ENCODE measurements at places on chromosomes 4 and X. TPM values are rescaled to one million over a fixed set of nuclear protein-coding genes. Genes with fewer than 3 reads are reported as not detected.

ZNF711 gene
- 1.5 TPM for total RNA-seq

GRCh38 chrX:23826653-23827052 lies 43.7 kb downstream of the SAT1 start:
- no peaks in the 10 kb centered on the region for H3K36me3 ChIP-seq
- H3K27me3 ChIP-seq: no peaks in the 10 kb centered on the region
- no peak for DNase-seq

TBC1D9 gene
- total RNA-seq: 0.06 TPM

FABP2 gene
- total RNA-seq: not detected

DNA sequence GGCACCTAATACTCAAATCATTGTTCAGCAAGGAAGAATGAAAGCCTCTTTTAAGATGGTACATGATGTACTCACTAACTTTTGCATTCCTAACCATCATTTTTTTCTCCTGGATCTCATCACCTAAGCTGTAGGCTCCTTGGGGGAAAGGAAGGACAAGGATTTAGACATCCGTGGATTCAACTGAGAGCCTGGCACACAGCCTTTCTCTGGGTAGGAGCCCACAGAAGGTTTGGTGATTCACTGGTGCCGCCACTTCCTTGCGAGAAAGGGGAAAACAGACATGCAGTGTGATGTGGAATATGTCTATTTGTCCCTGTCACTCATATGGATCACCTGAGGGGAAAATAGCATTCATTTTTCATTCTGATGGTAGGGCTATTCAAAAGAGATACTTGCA lies 147.3 kb downstream of the PCDH7 start:
- no peak overlapping the region for H3K4me3 ChIP-seq
- H3K27me3 ChIP-seq: no peaks in the 10 kb centered on the region
- H3K36me3 ChIP-seq: no peaks in the 10 kb centered on the region
- DNase-seq: no peak

DNA sequence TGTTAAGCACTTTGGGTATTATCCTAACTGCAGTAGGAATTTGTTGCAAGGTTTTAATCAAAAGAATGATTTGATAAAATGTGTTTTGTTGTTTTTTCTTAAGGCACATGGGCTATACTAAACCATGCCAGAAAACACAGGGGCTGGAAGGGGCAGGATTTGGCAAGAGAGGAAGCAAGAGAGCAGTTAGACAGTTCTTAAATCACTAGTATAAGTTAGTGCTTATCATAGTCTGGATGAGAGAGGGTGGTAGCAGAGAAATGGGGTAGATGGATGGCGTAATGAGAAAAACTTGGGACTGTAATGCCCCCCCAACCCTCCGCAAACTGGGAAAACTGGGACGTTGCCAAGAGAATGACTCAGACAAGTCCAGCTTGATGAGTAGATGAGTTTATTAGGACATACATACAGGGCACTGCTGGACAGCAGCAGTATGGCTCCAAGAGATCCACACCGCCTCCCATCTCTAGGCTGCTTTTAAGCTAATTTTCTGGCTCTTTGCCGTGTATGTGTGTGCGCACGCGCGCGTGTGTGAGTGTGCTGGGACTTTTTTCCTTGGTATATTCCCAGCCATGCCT lies 151.5 kb downstream of the PDLIM5 start:
- no peaks in the 10 kb centered on the region for H3K27me3 ChIP-seq
- no peak overlapping the region for H3K27ac ChIP-seq
- no peak for DNase-seq
- no peaks in the 10 kb centered on the region for H3K36me3 ChIP-seq

DNA sequence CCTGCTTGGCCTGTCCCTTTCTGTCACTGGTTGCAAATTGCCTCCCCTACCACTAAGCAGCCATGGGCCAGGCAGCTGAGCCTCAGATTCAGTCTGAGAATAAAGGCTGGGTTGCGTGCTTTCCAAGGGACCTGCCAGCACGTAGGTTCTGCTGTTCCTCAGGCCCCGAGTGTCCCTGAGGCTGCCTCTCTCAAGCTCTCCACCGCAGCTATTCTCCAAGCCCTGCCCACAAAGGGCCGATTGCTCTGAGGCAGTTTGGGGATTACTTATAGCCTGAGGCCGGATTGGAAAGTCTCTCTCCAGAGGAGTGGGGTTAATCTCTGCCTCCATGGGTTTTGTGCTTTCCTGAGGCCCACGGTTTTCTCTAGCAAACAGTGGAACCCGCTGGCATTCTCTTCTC lies 590.7 kb downstream of the BCOR start:
- no peak overlapping the region for H3K4me3 ChIP-seq
- peaks cover 12% of the 10 kb centered on the region for H3K4me1 ChIP-seq
- H3K36me3 ChIP-seq: peaks cover 8% of the 10 kb centered on the region
- no peaks in the 10 kb centered on the region for H3K27me3 ChIP-seq

LANCL3 gene
- 0.04 TPM for total RNA-seq

DNA sequence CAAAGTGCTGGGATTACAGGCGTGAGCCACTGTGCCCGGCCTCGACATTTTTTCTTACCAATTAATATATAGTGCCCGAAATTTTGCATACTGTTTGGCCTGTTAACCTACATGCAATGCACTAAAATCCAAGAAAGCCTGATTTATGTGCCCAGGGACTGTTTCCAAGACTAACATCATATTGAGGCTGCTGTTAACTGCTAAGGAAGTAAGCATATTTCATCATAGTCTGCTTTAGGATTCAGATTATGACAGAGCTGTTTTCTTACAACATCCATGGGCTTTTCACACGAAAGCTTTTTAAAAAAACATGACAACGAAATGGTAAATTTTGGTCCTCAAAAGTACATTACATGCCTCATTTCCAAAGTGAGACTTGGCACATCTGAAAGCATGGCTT lies 84.4 kb downstream of the STOX2 start:
- DNase-seq: no peak
- H3K4me3 ChIP-seq: no peak overlapping the region
- H3K27me3 ChIP-seq: no peaks in the 10 kb centered on the region
- no peaks in the 10 kb centered on the region for H3K4me1 ChIP-seq

GRCh38 chrX:25105221-25105620 lies 89.5 kb upstream of the ARX start:
- H3K4me3 ChIP-seq: no peak overlapping the region
- no peak for DNase-seq
- peaks cover 4% of the 10 kb centered on the region for H3K27me3 ChIP-seq
- no peak overlapping the region for H3K27ac ChIP-seq
- no peaks in the 10 kb centered on the region for H3K36me3 ChIP-seq

GRCh38 chrX:133878710-133879109 lies 106.7 kb downstream of the GPC3 start:
- DNase-seq: no peak
- H3K27me3 ChIP-seq: no peaks in the 10 kb centered on the region
- H3K4me3 ChIP-seq: no peak overlapping the region

HERC5 gene
- total RNA-seq: 10.7 TPM

- H3K36me3 ChIP-seq: no peaks in the 10 kb centered on the region
- no peak overlapping the region for H3K27ac ChIP-seq
- H3K27me3 ChIP-seq: peaks cover 16% of the 10 kb centered on the region
- DNase-seq: no peak
- H3K4me3 ChIP-seq: no peak overlapping the region
- H3K4me1 ChIP-seq: no peaks in the 10 kb centered on the region
These were observed 165.3 kb upstream of the FAM241A start for GRCh38 chr4:111979921-111980320.

GRCh38 chr4:119050527-119051090 lies 85.0 kb upstream of the MYOZ2 start:
- H3K27ac ChIP-seq: no peak overlapping the region
- H3K27me3 ChIP-seq: no peaks in the 10 kb centered on the region
- H3K4me1 ChIP-seq: no peaks in the 10 kb centered on the region
- no peaks in the 10 kb centered on the region for H3K36me3 ChIP-seq
- DNase-seq: no peak

GYPE gene
- total RNA-seq: 2.7 TPM

WNK3 gene
- 1.0 TPM for total RNA-seq

- H3K4me1 ChIP-seq: no peaks in the 10 kb centered on the region
- no peak for DNase-seq
- no peak overlapping the region for H3K27ac ChIP-seq
- no peak overlapping the region for H3K4me3 ChIP-seq
- H3K36me3 ChIP-seq: no peaks in the 10 kb centered on the region
These were observed 32.3 kb upstream of the TFDP3 start for GRCh38 chrX:133250184-133251100.

DNA sequence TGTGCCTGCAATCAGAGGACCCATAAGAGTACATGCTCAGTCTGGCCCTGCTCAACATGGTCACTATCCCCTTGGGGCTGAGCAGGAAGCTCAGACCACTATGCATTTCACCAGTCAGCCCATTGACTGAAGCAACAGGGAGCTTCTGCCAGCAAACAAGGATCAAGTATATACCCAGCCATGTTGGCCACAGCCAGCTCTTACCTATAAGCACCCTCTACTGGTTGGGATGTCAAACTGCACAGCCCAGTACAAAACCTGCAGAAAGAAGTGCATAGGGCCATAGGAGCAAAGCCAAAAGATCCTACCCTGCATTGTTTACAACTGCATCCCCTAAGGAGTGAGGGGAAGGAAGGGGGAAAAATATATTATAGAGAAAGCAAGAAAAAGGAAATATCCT lies 214.4 kb upstream of the CPEB2 start:
- H3K36me3 ChIP-seq: no peaks in the 10 kb centered on the region
- peaks cover 17% of the 10 kb centered on the region for H3K4me1 ChIP-seq
- DNase-seq: no peak
- H3K27me3 ChIP-seq: peaks cover 48% of the 10 kb centered on the region

HTRA3 gene
- total RNA-seq: not detected

GRCh38 chr4:109302361-109303139 lies at the start of gene COL25A1:
TSS of gene COL25A1 (minus strand) at chr4:109302658.
- peak; percentile 64 for DNase-seq
- H3K27me3 ChIP-seq: peaks cover 64% of the 10 kb centered on the region
- H3K4me3 ChIP-seq: peak within 1 kb of the TSS; percentile 76
- no peak within 1 kb of the TSS for H3K27ac ChIP-seq
- H3K36me3 ChIP-seq: no peaks in the 10 kb centered on the region
- H3K4me1 ChIP-seq: peaks cover 11% of the 10 kb centered on the region

SLC10A4 gene
- total RNA-seq: not detected

- H3K4me3 ChIP-seq: no peak overlapping the region
- DNase-seq: no peak
- H3K36me3 ChIP-seq: peaks cover 5% of the 10 kb centered on the region
- no peak overlapping the region for H3K27ac ChIP-seq
- peaks cover 10% of the 10 kb centered on the region for H3K4me1 ChIP-seq
These were observed 16.7 kb upstream of the ANKRD17 start for GRCh38 chr4:73275318-73275654.

- no peak overlapping the region for H3K4me3 ChIP-seq
- no peaks in the 10 kb centered on the region for H3K36me3 ChIP-seq
- DNase-seq: no peak
- H3K4me1 ChIP-seq: no peaks in the 10 kb centered on the region
- H3K27me3 ChIP-seq: no peaks in the 10 kb centered on the region
These were observed 1044.4 kb upstream of the DIAPH2 start for GRCh38 chrX:95640226-95640625.

SLC49A3 gene
- 0.43 TPM for total RNA-seq

DNA sequence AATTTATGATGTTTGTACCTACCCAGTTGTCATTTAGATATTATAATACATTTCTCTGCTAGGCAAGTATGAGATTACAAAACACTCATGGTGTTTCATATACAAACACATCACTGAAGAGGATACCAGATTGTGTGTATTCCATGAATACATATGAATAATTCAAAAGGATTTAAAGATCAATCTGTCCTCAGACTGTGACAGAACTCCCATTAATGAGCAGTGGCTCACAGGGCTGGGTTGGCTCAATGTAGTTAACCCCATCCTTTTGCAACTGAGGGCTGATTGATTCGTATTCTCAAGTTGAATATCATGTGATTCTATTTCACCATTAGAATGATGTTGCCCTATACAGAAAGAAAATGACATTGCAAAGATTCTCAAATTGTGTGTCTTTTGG lies 79.6 kb upstream of the SPANXN2 start:
- no peak overlapping the region for H3K4me3 ChIP-seq
- no peaks in the 10 kb centered on the region for H3K36me3 ChIP-seq
- H3K27me3 ChIP-seq: no peaks in the 10 kb centered on the region
- no peak for DNase-seq
- no peaks in the 10 kb centered on the region for H3K4me1 ChIP-seq

GRCh38 chr4:15262396-15262795 lies 165.4 kb upstream of the C1QTNF7 start:
- H3K27me3 ChIP-seq: peaks cover 9% of the 10 kb centered on the region
- H3K4me3 ChIP-seq: no peak overlapping the region
- H3K4me1 ChIP-seq: no peaks in the 10 kb centered on the region
- no peak for DNase-seq
- no peak overlapping the region for H3K27ac ChIP-seq

DNA sequence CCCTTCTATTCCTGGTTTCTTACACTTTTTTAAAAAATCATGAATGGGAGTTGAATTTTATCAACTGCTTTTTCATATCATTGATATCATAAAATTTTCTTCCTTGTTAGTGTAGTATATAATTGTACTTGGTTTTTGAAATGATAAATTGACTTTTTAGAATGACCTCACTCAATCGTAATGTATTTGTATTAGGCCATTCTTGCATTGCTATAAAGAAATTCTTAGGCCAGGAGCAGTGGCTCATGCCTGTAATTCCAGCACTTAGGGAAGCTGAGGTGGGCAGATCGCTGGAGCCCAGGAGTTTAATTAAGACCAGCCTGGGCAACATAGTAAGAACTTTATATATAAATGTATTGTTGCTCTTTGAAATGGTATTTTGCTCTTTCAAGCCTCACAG lies 6.3 kb downstream of the EXOC1 start:
- no peak overlapping the region for H3K27ac ChIP-seq
- no peak for DNase-seq
- H3K36me3 ChIP-seq: peaks cover 16% of the 10 kb centered on the region
- H3K27me3 ChIP-seq: no peaks in the 10 kb centered on the region
- no peak overlapping the region for H3K4me3 ChIP-seq

DNA sequence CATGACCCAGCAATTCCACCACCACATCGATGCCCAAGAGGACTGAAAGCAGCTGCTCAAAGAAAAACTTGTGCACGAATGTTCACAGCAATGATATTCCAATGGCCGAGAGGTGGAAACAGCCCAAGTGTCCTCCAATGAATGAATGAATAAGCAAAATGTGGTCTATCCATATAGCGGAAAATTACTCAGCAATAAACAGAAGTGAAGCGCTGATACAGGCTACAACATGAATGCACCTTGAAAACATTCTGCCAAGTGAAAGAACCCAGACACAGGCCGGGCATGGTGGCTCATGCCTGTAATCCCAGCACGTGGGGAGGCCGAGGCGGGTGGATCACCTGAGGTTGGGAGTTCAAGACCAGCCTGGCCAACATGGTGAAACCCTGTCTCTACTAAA lies 5.2 kb upstream of the SLC2A9 start:
- no peak overlapping the region for H3K4me3 ChIP-seq
- H3K27me3 ChIP-seq: peaks cover 5% of the 10 kb centered on the region
- H3K36me3 ChIP-seq: no peaks in the 10 kb centered on the region
- H3K27ac ChIP-seq: no peak overlapping the region
- H3K4me1 ChIP-seq: no peaks in the 10 kb centered on the region
- DNase-seq: no peak

DNA sequence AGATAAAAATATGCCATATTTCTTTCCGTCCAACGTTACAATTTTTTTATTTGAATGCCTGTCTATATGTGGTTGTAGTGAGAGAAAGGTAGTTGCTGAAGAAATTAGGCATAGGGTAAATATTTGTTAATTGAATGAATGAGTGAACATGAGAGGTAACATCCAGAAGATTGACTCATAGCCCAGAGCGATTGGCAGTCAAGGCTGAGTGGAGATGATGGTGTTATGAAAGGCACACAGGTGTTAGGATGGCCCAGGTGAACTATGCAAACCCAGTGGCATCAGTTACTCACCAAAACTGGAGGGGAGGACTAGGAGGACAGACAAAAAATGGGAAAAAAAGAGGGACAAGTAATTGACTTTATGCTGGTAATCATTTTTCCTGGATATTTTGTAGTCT lies 31.7 kb upstream of the SPRY1 start:
- H3K27ac ChIP-seq: no peak overlapping the region
- no peaks in the 10 kb centered on the region for H3K4me1 ChIP-seq
- no peaks in the 10 kb centered on the region for H3K27me3 ChIP-seq
- no peaks in the 10 kb centered on the region for H3K36me3 ChIP-seq
